ENCODE measurements at places on chromosomes 3 and 15. TPM values are rescaled to one million over a fixed set of nuclear protein-coding genes. Genes with fewer than 3 reads are reported as not detected.

APPL1 gene
- total RNA-seq = 32.2 TPM

CADPS gene
- total RNA-seq = 2.3 TPM

ABHD5 gene
- 10.3 TPM for total RNA-seq

DNA sequence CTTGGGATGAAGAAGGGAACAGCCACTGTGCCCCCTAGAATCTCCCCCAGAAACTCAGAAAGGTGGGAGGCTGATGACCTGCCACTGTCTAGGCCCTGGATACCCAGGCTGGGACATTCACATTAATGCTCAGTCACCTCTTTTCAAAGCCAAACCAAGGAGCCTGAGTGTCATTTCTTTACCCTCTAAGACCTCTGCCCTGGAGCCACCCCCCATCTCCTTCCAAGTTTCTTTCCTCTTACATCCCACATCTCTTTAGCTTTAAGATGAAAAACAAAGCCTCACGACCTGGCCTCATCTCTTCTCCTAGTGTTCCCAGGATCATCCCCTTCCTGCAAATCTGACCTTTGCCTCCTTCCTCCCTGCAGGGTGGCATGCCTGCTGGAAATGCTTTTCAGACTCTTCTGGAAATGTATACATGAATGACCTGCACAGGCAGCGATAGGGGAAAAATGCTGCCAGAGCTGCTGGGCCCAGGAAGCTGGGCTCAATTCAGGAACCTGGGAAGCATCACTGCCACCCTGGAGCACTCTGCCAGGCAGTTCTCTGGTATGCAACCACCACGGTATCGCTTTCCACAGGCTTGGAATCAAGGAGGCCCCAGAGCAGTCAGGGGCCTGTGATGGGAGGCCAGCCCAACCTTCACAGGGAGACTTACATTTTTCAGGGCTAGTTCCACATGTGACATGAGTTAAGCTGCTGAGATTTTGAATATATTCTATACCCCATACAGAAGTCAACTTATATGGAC, 67.6 kb downstream of the DAPK2 start:
- no peak overlapping the region for H3K27ac ChIP-seq
- DNase-seq = no peak
- no peak overlapping the region for H3K4me3 ChIP-seq

DNA sequence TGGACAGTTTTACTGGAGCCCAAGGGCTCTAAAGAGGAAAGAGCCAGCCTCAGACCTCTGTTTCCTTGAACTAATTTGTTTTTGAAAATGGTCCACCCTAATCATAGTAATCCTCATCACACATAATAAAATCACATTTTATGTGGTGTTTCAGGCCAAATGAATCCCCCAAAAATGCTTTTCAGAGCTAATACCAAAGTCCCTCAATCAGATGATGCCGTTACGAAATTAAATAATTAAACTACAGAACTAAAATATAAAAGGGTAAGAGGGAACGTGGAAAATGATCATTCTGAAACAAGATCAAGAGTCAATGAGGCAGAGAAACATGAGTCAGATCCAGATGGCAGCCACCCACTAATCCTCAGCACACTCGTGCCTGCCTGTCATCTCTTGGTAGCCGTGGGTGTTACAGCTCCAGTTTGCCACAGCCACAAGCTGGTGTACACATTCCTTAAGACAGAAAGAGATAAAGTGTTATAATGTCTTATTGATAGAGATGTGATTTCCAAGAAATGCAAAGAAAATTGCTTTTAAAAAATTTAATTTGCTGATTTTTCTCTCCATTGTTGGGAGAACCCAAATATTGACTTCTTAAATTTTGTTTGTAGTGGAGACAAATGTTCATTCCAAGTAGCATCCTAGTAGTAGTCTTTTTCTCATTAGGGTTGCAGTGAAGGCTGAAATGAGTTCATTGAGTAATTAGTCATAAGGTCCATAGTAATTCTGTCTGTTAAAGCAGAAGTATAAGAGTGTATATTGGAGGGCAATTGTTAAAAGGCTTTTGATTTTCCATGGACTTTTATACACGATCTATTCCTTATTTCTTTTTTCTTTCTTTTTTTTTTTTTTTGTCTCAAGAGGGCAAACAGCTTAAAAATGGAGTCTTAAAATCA, 104.2 kb downstream of the AGBL1 start:
- H3K4me3 ChIP-seq = no peak overlapping the region
- no peak for DNase-seq
- no peak overlapping the region for H3K27ac ChIP-seq
- no peaks in the 10 kb centered on the region for H3K36me3 ChIP-seq
- no peaks in the 10 kb centered on the region for H3K4me1 ChIP-seq
- H3K27me3 ChIP-seq = no peaks in the 10 kb centered on the region

DNA sequence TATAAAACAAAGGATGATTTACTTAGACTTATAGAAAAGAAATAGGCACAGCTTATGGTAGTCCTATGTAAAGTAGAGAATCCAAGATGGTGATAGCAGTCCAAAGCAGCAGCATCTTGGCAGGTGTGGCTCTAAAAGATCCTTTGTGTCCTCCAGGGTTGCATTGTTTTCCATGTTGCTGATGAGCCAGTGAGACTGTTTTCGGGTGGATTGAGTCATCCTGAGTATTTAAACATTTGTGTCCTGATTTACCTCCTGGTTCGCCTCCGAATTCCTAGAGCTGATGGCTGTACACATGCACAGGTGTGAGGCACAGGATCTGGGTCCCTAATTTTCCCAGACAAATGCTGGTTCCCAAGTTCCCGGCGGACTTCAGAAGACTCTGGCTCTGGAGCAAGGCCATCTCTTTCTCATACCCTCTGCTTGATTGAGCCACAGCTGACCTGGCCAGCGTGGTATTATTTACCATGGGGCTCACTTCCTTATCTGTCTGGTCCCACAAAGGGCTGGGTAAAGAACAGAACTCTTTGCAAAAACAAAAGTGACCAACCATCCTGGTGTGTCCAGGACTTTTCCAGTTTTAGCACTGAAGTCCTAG, 51.0 kb downstream of the ARNT2 start:
- no peaks in the 10 kb centered on the region for H3K36me3 ChIP-seq
- no peaks in the 10 kb centered on the region for H3K4me1 ChIP-seq
- H3K4me3 ChIP-seq = no peak overlapping the region
- H3K27me3 ChIP-seq = no peaks in the 10 kb centered on the region

DNA sequence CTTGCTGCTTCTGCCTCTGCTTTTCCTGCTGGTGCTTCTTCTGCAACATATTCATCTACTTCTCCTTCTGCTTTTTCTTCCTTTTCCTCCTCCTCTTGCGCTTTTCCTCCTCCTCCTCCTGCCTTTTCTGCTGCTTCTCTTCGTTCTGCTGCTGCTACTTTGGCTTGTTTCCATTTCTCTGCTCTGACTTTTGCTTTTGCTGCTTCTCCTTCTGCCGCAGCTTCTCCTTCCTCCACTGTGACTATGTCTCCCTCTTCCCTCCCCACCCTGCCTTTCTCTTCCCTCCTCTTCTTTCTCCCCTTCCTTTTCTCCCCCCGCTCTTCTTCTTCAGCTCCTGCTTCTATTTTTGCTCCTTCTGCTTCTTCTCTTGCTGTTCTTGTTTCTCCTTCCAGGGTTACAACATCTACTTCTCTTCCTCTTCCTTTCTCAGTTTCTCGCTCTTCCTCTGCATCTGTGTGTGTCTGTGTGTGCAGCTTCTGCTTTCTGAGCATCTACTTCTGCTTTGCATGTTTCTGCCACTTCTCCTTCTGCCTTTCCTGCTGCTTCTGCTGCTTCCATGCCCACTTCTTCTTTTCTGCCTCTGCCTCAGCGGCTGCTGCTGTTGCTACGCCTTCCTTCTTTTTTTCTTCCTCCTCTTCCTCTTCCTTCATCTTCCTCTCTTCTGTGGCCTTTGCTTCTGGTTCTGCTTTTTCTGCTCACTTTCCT, 51.4 kb downstream of the FAM43A start:
- no peaks in the 10 kb centered on the region for H3K27me3 ChIP-seq
- no peak for DNase-seq
- H3K4me1 ChIP-seq = peaks cover 2% of the 10 kb centered on the region

GRCh38 chr3:141955175-141955574, 78.7 kb downstream of the ATP1B3 start:
- H3K27me3 ChIP-seq = no peaks in the 10 kb centered on the region
- H3K27ac ChIP-seq = peak overlapping the region; percentile 32
- H3K4me1 ChIP-seq = no peaks in the 10 kb centered on the region
- H3K4me3 ChIP-seq = no peak overlapping the region
- H3K36me3 ChIP-seq = peaks cover 87% of the 10 kb centered on the region
- peak; percentile 31 for DNase-seq

DNA sequence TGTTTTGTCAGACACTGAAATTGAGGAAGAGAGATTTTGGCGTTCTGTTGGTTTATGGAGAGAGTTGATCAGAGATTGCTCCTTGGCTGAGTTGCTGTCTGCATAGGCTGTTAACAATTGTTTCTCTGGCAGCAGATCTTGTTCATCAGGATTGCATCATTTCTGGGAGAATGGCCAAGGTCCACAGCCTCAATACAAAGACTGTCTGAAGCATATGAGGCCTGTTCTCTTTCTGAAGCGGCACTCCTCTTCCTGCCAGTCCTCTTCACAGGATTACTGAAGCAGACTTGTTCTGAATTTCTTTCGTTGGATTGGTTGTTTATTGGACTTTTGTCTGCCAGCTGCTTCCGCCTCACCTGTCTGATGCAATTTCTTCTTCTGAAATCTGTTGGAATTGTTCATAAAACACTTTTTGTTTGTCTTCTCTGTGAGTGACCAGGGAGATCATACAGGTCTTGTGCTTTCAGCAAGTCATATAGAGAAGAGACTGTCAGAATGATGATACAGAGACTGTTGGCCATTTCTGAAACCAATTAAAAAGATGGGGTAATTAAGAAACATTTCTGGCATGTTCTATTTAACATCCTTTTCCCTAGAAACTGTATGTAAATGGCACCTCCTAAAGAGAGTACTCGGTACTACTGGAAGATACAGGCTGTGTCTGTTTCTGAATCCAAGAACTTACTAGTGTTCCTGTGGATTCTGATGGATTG, 25.5 kb downstream of the SETD5 start:
- no peaks in the 10 kb centered on the region for H3K4me1 ChIP-seq
- no peaks in the 10 kb centered on the region for H3K27me3 ChIP-seq
- H3K4me3 ChIP-seq = no peak overlapping the region
- H3K36me3 ChIP-seq = peaks cover 38% of the 10 kb centered on the region
- H3K27ac ChIP-seq = peak overlapping the region; percentile 18
